SK-N-DZ (cell line): ENCODE measurements at places on chromosomes 16 and 17.

DNA sequence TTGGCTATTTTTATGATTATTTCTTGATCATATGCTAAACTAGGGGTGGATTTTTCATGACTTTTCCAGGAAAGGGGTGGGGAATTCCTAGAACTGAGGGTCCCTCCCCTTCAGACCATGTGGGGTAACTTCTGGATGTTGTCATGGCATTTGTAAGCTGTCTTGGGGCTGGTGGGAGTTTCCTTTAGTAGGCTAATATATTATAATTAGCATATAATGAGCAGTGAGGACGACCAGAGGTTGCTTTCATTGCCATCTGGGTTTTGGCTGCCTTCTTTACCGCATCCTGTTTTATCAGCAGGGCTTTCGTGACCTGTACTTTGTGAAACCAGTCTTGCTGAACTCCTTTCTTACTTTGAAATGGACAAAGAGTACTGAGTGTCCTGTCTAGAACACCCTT is 40.4 kb upstream of the ABCA5 start:
- DNase-seq, result no peak

- peak; percentile 85 for DNase-seq
Measured at GRCh38 chr17:50550661-50551432, 3.9 kb downstream of the SPATA20 start.

DNA sequence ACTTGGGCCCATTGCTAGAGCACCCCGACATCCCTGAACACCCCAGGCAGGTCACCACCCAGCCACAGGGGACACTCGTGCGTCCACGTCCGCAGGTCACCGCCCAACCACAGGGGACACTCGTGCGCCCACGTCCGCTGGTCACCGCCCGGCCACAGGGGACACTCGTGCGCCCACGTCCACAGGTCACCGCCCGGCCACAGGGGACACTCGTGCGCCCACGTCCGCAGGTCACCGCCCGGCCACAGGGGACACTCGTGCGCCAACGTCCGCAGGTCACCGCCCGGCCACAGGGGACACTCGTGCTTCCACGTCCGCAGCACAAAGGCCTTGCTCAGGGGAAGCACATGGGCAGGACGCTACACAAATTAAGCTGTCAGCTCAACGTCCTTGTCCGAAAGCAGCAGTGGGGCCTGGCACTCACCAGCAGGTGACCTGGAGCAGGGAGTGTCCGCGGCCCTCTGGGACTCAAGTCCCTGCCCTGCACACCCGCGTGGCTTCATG is 17.7 kb downstream of the GALNS start:
- DNase-seq, result no peak

GRCh38 chr16:80602894-80603293 is 62.1 kb downstream of the DYNLRB2 start:
- no peak for DNase-seq

DNA sequence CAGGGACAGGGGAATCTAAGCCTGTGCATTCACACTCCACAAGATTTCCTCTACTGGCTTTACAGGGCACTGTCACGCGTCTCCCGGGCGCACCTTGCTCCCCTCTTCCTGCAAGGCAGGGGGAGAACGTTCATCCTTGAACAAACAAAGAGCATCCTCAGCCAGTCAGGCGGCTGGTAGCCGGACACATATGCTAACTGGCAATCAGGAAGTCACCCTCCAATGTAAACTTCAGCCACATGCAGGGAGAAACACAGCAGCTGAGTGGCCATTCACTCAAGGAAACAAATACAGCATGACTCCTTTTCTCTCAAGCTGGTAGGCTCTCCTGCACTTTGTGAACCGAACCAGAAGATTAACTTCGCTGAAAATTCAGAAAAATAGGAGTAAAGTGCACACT is 10.8 kb upstream of the HSBP1 start:
- no peak for DNase-seq

DNA sequence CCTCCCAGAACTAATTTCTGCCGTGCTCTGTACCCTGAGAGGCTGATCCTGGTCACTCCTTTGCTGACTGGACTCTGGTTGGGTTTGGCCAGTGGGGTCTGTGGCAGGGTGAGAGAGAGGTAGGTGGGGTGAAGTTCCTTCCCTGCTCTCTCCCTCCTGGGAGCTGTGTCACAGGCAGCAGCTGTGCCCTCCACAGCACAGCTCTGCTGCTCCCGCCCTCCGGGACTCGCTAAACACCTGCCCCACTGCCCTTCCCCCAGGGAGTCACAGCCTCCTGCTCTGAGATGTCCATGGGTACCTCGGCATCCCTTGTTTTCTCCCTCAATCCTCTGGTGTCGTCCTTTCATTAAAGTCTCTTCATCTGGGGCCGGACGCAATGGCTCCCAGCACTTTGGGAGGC is 66.4 kb downstream of the SRCIN1 start:
- no peak for DNase-seq

DNA sequence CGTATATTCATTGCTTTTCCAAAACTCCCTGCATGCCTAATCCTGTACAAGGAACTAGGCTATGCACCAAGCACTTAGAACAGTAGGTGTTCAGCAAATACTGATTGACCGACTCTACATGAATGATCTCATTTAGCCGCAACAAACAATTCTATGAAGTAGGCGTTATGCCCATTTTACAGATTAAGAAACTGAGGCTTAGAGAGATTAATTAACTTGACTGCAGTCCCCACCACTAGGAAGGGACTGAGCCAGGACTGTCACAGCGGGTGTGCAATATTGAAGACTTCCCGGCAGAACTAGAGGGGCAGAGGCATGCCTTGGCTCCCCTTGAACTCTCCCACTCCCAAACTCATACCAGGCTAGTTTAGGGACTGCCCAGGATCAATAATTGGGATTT is 10.5 kb upstream of the N4BP1 start:
- DNase-seq, result no peak

GRCh38 chr17:44309472-44309871 is 1.1 kb downstream of the RUNDC3A start:
- no peak for DNase-seq

DNA sequence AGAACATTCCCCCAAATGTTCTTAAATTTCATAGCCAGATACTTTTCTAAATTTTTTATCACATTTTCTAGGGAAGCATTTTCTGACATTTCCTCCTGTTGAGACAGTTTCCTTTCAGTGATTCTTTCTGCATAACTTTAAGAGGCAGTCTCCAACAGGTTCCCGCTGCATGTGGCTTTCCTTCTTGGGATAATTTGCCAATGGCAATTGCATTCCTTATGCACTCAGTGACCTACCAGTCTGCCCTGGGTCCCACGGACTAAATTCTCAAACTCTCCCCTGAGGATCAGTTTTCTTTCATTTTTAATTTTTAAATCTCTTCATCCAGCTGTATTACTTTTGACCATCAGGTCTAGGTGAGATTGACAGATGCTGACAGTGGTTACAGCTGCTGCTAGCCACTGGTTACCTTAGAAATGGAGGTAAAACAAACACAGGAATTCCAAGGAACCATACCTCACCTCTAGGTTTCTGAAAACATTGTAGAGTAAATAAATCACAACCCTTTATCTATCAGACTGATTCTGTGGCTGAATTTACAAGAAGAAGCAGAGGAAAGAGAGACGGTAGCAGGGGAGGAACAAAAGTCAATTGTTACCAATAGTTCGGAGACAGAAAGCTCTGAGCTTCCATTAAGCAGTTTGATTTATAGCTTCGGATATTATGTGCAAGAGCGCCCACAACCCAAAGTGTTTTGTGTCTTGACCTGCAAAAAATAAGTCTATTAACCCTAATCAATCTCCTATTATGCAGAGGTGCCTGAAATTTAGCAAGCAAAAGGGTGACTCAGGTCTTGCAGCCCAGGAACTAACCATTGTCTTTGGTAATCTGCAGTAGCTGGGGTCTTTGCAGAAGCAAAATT is 216.0 kb downstream of the PMP22 start:
- no peak for DNase-seq

GRCh38 chr16:28875134-28876018 is 2.9 kb upstream of the ATP2A1 start:
- no peak for DNase-seq

DNA sequence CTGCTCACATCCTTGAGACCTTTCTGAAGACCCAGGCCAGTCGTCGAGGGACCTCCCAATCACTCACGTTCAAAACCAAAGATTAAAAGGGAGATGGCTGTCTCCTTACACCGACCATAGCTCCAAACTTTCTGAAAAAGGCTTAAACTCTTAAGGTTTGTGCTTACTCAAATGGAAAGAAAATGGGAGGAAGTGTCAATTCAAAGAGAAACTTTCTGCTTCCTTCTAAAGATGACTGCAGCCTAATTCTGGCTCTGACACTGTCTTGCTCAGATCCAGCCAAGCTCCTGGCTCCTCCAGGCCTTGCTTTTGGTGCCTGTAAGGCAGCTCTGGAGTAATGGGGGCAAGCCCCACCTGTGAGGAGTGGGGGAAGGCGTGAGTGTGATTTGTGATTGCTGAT is 54.9 kb upstream of the WSB1 start:
- DNase-seq, result no peak

DNA sequence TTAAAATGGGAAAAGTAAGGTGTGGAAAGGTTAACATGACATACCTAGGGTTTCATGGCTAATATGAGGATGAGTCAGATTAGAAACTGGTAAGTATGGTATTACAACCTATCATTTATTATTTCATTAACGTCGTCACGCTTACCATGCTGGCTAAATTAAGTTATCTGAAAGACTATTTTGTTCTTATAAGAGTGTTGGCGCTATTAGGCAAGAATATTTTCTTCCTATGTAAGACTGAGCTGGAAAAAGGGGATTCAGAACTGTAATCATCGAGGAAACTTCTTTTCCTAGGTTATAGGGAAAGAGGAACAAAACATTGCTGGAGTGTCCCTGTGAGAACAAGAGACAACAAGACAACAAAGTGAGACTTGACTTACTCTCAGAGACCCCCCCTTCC is 440.8 kb downstream of the KCNJ2 start:
- DNase-seq, result no peak

GRCh38 chr17:63932721-63933120 is 590 bp upstream of the CD79B start:
- no peak for DNase-seq

DNA sequence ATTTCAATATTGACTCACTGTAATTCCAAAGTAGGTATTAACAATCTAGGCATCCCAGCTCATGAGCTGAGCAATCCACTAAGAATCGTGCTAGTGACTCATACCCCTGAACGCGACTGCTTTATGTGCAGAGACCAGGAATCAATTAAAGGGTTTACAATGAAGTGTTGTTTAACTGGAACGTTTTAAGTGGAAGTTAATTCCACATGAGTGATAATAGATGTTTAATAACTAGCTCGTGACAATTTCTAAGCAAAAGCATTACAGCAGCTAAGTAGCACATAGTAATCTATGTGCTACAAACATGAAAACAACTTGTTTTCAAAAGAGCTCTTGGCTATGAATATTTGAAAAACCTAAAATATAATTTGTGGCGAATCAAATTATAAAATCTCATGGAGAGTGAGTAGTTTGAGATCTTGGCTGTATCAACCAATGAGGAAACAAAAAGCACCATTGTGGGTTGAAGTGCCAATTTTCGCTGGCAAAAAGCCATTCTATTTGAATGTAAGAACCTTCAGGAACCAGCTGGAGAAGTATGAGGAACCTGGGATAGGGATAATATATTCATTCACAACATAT is 9.4 kb downstream of the GJC1 start:
- no peak for DNase-seq

DNA sequence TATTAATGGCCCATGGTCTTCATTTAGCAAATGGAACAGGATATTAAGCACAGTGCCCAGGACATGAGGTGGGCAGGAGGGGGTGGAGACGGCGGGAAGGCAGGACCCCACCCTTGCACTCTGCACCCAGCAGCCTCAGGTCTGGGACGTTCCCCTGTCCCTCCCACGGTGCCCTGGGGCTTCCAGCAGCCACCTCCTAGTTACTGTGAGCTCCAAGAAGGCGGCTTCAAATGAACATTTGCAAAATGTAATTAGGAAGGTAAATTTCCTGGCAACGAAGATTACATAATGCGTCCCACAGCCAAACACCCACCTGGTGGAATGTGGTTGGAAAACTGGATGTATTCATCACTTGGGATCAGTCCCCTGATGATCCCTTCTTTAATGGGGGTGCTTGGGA is 59.4 kb downstream of the ENGASE start:
- no peak for DNase-seq

GRCh38 chr17:50518384-50519023 is 10.3 kb downstream of the MYCBPAP start:
- no peak for DNase-seq

DNA sequence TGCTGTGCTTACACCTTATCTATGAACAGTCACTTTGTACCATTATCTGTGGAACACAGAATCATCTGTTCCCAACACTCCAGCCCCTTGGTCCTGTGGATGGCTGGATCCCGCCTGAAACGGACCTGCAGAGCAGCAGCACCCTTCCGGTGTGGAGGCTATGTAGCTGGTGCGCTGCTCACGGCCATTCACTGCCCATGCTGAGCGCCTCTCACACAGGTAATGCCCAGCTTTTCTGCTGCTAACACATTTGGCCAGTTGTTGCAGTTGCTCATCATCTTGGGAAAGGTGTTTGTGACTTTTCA is 11.4 kb upstream of the PLK1 start:
- DNase-seq, result no peak

DNA sequence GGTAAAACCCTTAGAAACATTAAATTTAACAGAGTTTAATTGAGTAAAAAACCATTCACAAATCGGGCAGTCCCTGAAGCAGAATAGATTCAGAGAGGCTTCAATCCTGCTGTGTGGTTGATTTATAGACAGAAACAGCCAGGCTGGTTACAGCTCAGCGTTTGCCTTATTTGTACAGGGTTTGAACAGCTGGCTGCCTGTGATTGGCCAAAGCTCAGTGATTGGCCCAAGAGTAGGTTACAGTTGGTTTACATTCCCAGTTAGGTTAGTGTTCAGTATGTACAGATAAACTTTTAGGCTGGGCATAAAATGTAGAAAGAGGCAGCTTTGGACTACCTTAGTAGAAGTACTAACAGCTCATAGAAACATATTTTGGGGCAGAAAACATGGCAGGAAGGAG is 210.4 kb upstream of the ELAC2 start:
- DNase-seq, result no peak

GRCh38 chr16:75377729-75378386 is 55.4 kb downstream of the CFDP1 start:
- no peak for DNase-seq

DNA sequence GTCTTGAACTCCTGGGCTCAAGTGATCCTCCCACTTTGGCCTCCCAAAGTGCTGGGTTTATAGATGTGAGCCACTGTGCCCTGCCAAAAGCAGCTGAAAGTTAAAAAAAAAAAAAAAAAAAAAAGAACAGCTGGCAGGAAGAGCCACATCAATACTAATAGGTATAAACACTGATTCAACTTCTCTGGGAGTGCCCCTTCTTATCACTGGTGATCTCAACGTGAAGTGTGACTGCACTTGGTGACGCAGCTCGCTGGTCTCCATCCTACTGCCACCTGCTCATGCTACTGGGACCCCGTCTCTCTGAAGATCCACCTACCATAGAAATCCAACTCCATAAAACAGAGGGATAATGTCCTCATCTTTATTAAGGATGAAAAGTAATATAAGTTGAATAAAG is 40.8 kb downstream of the RNF157 start:
- no peak for DNase-seq

GRCh38 chr17:29880031-29880430 is 50.0 kb downstream of the SSH2 start:
- no peak for DNase-seq

- DNase-seq, result peak; percentile 18
Measured at GRCh38 chr17:62995377-62995885, 29.4 kb downstream of the TANC2 start.
